ENCODE measurements at places on chromosomes 4 and X.

- DNase-seq = no peak
Observed at GRCh38 chr4:158410272-158410671, 111.4 kb upstream of the RXFP1 start.

- no peak for DNase-seq
Observed at GRCh38 chr4:87445964-87446363, 23.6 kb downstream of the NUDT9 start.

DNA sequence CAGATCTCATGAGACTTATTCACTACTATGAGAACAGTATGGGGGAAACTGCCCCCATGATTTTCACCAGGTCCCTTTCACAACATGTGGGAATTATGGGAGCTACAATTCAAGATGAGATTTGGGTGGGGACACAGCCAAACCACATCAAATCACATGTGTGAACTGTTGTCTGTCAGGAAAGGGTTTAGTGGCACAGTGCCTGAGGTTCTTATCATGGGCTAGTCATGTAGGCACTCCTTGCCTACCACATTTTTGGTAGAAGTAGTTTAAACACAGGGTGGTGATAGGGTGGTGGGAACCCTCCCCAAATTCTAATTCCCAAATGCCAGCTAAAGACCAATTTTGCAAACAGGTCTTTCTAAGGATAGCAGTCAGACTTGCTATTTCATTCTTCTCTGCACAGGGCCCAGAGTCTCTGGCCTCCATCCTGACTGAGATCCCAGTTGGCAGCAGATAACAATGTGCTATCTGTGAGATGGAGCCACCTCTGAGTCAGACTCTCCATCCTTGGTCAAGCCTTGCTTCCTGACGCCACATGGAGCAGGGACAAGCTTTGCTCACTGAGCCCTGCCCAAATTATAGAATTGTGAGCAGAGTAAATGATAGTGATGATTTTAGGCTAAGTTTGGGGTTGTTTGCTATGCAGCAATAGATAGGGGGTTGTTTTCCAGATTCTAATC, 33.5 kb upstream of the SETD7 start:
- no peak for DNase-seq

GRCh38 chr4:156322592-156322991, 368.9 kb upstream of the CTSO start:
- DNase-seq = no peak

DNA sequence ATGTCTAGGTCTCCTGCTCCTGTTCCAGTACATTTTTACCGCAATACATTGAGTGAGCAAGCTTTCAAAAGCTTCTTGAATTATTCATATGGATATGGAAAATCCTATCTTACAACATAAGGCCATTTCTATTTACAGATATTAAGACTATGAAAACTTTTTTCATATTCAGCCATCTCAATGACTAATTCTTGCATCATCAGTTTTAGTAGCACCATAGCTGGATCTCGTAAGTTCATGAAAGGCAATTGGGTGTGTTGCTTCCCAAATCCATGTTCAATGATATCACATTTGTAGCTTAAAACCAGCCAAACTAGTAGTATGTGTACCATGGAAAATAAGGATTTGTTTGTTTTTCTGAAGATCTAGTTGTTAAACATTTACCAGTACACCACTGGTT, 118.3 kb upstream of the GABRA2 start:
- no peak for DNase-seq

DNA sequence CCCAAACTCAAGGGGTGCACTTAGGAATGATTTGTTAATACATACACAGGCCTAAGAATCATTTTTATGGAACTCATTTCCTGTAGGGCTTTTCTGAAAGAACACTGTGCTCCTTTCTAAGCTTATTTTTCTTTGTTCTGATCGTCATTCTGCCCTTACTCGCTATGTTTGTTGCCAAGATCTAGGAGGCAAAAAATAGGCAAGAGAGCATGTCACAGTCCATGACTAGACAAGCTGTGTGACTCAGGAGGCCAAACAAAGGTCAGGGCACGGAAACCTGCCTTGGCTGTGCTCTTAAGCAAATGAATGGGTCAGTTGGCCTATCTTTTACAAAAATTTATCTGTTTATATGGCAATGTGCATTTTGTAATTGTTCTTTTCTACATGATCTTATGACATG, 42.5 kb upstream of the C1GALT1C1 start:
- no peak for DNase-seq
